ENCODE measurements at places on chromosomes 1 and 21.

DNA sequence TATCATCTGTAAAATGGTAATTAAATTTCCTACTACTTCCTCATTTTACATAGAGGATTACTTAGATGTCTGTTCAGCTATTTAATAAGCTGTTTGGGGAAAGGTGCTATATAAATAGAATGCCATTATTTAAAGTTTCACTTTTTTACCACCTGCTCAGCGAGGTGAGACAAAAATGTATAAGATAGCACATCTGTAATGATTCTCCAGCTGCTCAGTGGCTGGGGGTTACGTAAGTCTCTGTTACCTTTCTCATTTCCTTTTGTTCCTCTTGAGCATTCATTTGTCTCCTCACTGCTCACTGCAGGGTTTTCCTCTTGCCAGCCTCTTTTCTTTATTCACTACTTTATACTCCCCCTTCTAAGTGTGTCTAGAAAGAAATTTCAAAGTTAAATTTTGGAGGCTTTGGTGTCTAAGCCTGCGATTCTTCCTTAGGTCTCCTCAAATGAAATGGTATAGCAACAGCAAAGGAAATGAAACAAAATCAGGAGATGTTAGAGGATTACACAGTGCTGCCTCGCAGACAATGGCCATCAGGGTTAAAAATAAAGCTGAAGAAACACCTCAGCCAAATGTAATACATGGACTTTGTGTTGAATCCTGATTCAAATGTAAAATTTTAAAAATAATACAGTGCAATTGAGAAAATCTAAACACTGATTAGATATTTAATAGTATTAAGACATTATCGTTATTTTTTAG, 6.8 kb downstream of the RGS8 start:
- no peak for DNase-seq

GRCh38 chr1:204115116-204115515, 36.7 kb downstream of the ETNK2 start:
- DNase-seq = no peak

- DNase-seq = no peak
Measured at GRCh38 chr1:40903106-40903505, 40.9 kb upstream of the CITED4 start.

DNA sequence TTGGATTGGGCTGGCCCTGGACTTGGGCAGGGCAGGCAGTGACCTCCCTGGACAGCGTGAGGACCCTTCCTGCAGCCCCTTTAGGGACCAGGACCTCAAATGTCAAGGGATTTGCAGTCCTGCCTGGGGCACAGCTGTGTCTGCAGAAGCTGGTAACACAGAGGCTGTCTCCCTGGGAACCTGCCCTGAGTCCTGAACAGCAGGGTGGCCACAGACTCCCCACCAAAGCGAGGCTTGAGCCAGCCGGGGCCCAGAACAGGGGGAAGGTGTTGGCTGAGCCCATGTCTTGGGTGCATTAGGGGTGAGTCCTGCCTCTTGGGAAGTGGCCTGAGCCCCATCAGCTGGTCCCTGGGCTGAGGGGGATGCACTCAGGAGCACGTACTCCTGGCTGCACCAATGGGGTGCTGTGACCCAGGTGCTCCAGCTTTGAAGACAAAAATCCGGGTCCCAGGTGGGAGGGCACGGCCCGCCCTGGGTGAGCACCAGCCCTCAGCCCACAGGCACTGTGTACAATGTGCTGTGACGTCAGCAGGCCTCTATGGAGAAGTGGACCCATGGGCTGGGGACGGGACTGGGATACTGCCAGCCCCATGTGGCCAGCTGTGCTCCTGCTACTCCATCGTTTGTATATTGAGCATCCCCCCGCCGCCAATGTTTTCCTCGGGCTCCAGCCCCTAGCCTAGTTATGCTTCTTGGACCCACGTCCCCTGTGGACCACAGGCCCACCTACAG, 72.0 kb upstream of the ARHGEF16 start:
- DNase-seq = no peak

DNA sequence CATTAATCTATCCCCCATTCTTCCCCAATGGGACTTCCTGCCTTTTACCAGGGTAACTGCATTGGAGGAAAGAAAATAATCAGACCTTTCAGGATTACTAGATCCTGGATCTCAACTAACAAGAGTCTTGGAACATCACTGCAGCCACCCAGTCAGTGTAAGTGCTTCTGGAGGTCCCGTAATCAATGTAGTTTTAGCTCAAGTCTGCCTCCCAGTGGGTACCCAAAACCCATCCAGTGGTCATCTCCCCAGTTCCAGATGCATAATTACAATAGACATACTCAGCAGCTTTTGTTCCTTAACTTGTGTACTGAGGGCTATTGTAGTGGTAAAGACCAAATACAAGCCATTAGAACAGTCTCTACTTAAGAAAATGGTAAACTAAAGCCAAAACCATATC, 319.1 kb downstream of the GPATCH2 start:
- DNase-seq = no peak

DNA sequence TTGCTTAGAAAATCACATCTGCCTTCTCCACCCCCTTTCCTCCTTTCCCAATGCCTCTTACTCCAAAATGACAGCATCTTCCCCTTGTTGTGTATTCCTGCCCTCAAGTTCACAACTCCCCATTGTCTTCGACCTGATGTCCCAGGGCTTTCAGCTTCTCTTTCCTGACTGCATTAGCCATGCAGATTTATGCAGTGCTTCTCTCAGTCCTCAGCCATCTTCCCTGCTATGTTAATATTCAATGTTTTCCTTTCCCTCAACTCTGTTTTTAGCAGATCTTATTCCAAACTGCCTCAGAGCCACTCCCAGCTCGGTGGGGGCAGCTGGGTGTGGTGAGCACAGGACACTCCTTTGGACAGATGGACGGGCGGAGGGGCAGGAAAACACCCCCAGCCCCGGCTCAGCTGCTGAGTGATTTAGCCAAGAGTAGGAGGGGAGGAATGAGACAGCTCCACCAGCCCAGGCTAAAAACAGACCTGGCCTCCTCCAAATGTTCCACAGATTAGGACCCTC, 71.0 kb downstream of the CD2 start:
- peak; percentile 39 for DNase-seq

DNA sequence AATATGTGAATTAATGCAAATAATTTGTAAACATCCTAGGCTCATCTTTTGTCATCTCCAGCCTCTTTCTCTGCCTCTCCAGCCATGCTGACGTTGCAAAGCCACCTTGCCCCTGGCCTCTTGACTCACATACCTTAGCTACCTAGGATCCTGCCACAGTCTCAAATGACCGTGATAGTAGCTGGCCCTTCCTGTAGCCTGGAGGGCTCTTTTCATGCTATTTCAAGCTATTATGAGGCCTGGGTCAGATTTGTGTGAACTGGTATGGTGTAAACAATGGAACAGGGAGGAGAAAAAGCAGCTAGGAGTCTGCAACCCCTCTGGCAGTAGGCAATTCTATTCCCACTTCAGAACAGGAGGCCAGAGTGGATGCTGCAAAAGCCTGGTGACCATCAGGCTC, 337.7 kb downstream of the DISC1 start:
- DNase-seq = no peak

DNA sequence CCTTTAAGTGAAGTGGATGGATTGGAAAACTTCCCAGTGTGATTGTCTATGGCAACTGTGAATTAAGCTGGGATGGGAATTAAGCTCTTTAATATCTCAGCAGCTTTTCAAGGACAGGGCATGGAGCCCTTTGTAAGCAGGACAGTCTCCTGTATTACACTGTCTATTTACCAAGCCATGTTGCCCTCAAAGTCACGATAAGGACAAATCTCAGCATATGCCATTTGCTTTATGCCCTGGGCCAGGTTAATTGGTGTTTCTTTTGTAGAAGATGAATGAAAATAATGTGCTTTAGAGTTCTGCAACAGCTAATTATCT, 17.6 kb downstream of the UTP25 start:
- no peak for DNase-seq

DNA sequence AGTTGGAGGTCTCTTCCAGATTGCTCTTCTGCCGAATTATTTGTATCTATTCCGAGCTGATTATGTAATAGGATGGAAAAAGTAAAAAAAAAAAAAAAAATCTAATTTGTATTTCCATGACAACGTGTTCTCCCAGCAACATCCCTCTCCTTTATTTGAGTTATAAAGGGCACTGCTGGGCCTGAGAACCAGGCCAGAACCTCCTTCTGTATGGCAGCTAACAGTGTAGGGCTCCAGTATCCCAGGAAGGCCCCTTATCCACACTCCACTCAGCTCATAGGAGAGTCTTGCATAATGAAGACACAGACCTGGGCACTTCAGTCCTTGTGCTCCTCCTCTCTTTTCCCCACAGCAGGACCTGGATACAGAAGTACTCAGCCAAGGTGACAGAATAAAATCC, 3.7 kb upstream of the IPO9 start:
- no peak for DNase-seq

- no peak for DNase-seq
Measured at GRCh38 chr1:218771931-218772330, 401.7 kb upstream of the LYPLAL1 start.

- no peak for DNase-seq
Measured at GRCh38 chr1:101739826-101740330, 256.8 kb downstream of the OLFM3 start.

DNA sequence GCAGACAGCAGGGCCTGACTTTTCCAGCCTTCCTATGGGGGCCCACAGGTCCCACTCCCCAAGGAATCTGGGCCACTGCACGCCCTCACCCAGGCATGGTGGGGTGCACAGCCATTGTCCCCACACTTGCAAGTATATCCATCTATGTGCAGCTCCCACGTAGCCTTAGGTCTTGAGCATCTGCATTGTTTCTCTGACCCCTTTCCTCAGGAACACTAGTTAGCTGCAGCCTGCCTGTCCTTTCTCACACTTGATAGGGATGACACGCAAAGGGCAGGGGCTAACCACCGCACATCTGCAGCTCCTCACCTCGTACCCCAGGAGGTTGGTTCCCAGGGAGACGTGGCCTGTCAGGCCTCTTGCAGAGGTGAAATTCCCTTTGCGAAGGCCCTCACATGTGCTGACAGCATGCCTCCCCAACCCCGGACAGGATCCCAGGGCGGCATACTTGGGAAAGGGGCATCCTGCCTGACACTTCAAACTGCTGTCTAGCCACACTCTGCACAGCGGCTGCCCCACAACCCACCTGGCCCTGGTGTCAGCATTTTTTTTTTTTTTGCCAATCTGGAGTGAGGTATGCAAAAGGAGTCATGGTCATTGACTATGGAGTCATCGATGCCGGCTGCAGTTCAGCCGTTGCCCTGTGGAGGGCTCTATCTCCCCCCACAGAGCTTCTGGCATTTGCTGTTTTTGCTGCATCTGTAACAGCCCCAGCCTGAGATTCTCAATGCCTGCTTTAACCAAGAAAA, 5.0 kb downstream of the JMJD4 start:
- DNase-seq = peak; percentile 44

DNA sequence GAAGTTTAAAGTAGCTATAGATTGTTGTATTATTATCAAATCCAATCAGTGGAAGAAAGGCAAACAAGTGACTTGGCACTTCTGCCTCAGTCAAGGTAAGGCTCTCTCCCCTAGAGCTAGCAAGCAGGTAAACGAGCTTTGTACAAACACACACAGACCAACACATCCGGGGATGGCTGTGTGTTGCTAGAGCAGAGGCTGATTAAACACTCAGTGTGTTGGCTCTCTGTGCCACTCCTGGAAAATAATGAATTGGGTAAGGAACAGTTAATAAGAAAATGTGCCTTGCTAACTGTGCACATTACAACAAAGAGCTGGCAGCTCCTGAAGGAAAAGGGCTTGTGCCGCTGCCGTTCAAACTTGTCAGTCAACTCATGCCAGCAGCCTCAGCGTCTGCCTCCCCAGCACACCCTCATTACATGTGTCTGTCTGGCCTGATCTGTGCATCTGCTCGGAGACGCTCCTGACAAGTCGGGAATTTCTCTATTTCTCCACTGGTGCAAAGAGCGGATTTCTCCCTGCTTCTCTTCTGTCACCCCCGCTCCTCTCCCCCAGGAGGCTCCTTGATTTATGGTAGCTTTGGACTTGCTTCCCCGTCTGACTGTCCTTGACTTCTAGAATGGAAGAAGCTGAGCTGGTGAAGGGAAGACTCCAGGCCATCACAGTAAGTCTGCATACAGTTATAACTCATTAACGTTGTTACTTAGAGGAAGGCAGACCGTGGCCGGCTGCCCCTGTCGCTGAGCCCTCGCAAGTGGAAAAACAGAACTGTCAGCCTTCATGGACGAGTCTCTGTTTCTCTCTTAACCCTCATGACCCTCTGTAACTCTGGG, at the start of gene PALMD:
PALMD (plus strand) TSS at position 415 of the 833 bp plus-strand sequence; CDS start at position 620, 205 bp downstream.
- no peak for DNase-seq

DNA sequence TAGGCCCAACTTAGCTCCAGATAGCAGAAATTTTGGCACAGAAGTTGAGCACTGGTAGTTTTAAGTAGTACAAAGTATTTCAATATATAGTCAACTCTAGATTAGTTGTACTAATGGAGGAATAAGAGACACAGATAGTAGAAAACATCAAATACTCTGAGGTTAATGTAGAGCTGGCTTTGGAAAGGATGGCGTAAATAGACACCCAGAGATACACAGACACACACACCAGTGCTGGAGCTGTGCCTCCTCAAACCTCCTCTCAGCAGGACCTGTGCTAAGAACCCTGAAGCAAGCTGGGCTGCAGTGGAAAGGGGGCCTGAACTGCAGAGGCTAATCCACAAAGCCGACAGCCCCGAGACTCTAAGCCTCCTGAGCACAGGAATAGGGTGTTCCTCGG, 67.0 kb upstream of the EDEM3 start:
- no peak for DNase-seq

DNA sequence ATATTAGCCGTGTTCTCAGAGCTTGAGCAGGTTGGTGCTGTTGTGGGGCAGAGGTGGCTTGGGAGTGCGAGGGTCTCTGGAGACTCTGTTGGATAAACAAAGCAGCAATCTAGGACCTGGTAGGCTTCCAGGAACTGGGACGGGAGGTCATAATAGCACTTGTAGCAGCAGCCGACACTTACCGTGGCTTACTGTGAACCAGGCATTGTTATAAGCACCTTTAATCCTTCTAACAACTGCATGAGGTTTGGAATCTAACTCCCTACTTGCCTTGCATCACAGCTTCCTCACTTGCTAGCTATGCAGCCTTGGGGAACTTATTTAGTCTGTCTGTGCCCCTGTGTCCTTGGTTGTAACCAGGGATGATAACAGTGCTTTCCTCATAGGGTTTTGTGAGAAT, 94.9 kb downstream of the NAV1 start:
- no peak for DNase-seq

Data from occipital lobe (tissue), 3 donors.